Thyroid gland (tissue), 4 donors: ENCODE measurements at places on chromosomes 3 and 15. TPM values are rescaled to one million over a fixed set of nuclear protein-coding genes. Genes with fewer than 3 reads are reported as not detected.

The LRRK1 gene
- total RNA-seq: 7.1 TPM

The VGLL4 gene
- 136 TPM for total RNA-seq

The CX3CR1 gene
- not detected for total RNA-seq

The FXR1 gene
- total RNA-seq: 115 TPM

The FANCD2OS gene
- not detected for total RNA-seq
